ENCODE measurements at places on chromosomes 7 and 10.

GRCh38 chr10:124349231-124349995 is 69.3 kb downstream of the OAT start:
- DNase-seq = no peak

- DNase-seq = no peak
Measured at GRCh38 chr7:41763626-41764025, 60.7 kb upstream of the INHBA start.

GRCh38 chr7:108335269-108335918 is 120.8 kb downstream of the NRCAM start:
- DNase-seq = no peak

GRCh38 chr10:58764087-58764747 is 251.5 kb downstream of the BICC1 start:
- no peak for DNase-seq

- no peak for DNase-seq
Measured at GRCh38 chr10:19412531-19412930, 363.9 kb downstream of the MALRD1 start.

DNA sequence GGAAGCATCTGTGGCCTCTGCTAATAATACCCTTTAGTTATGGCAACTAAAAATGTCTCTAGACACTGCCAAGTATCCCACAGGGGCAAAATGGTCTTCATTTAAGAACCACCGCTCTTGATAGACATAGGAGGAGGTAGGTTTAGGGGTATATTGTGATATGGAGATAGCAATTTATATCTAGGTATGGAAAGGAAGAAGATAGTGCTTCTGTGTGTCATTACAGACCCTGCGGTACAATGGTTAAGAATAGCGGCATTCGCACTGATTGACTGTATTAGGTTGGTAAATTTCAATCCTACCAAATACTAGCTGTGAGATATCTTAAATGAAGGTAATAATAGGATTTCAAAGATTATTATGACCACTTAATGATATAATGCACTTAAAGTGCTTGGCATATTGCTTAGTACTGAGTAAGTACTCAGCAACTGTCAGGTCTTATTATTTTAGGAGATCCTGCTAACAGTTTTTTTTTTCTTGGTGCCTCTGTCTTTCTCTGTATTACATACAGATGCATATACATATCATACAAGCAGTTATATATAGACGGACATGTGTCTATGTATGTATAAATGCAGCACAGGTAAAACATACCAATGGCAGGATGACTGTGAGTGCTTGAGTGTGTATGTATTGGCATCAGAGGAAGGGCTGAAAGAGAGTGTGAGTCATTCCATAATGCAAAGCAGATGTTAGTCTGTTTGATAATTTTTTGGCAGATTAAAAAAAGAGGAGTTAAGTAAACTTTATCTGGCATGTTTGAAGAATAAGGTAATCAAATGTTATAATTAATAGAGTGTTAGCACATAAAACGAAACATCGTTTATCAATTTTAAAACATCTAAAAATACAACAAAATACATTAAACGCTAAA is 50.0 kb upstream of the ITGB8 start:
- DNase-seq = no peak

- DNase-seq = no peak
Measured at GRCh38 chr10:123463181-123463580, 203.0 kb upstream of the GPR26 start.

DNA sequence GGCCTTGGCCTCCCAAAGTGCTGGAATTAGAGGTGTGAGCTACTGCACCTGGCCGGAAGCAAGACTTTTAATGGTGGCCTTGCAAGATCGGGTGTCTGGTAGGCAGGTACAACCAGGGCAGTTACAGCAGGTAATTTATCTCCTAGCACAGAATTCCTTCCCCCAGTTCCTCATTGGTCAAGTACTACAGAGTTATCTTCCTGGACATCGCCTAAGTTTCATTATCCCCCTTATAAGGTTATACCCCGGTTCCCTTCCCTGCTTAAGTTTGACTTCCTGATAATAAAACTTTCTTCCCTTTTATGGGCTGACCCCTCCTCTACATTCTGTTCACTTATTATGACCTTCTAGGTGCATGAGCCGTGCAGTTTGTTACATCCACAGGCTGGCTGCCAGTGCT is 19.0 kb upstream of the CYP3A43 start:
- no peak for DNase-seq

- no peak for DNase-seq
Measured at GRCh38 chr10:98400482-98400881, 14.5 kb downstream of the PYROXD2 start.

DNA sequence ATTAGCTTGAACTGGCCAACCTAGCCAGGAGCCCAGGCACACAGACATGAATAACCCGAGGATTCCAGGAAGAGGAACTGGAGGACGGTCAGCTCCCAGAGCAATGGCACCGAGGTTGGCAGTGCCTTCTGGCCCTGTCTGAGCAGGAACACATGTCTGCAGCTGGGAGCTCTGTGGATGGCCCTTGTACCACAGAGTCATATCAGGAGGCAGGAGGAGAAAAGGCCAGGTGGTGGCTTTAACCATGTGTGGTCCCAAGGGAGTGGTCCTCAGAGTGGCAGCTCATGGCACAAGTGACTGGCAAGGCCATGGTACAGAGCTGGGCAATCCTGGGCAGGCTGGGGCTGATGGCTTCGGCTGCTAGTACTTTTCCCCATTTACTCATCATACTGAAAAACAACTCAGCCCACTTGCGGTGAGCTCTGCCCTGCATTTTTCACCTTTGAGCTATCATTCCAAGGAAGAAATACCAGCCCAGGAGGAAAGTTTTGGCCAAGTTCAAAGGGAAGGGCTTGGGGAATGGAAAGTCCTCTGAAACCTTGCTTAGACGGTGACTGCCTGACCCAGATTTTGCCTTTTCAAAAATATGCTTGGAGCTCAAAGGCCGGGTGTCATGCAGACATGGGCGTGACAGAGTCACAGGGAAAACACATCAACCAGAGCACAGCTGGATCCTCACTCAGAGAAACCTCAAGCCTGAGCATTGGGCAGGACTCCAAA is 25.7 kb upstream of the LOXL4 start:
- DNase-seq = no peak

DNA sequence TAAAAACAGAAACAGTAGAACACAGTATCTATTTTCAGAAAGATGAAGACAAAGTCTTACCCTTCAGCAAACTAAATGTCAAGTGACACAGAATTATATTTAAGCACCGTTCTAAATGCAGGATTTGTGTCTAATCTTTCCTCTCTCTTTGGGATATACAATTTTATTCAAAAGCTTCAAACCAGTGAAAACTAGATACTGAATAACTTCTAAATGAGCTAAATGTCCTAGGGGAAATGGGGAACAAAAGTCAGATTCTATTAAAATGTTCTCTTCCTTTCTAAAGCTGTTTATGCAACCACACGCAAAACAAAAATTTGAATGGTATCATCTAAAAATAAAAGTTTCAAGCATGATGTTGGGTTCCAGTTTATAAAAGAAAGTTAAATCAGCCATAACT is 136.4 kb upstream of the AOAH start:
- no peak for DNase-seq

DNA sequence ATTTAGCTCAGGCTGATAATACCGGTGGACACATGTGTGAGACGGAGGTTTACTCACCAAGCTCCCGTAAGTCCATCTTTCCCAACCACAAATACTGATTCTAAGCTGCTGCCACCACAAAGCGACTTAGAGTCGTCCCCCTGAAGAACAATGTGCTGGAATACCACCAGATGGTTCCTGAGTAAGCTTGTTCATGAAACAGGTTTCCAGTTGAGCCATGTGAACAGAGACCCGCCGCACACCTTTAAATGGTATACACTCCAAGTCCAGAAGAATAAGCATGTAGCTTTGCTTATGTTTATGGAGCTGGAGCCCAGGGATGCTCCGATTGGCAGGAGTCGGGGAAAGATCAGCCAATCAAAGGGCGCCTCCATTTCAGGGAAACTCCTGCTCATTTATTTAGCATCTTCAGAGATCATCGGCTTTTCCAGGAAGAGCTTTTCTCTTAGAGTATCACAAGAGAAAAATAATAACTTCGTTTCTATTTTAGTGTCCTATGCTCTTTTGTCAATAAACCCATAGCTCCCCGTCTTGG is 261.6 kb upstream of the AOAH start:
- DNase-seq = no peak

DNA sequence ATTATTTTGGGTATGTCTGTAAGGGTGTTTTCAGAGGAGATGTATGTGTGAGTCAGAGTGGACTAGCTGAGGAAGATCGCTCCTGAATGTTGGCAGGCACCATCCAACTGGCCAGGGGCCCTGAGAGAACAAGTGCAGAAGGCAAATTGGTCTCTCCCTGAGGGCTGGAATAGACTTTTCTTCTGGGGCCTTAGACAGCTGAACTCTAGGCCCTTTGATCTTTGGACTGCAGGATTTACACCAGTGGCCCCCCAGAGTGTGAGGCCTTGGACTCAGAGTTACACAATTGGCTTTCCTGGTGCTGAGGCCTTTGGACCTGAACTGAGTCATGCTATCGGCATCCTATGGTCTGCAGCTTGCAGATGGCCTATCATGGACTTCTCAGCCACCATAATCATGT is 217.2 kb downstream of the REEP3 start:
- DNase-seq = no peak

DNA sequence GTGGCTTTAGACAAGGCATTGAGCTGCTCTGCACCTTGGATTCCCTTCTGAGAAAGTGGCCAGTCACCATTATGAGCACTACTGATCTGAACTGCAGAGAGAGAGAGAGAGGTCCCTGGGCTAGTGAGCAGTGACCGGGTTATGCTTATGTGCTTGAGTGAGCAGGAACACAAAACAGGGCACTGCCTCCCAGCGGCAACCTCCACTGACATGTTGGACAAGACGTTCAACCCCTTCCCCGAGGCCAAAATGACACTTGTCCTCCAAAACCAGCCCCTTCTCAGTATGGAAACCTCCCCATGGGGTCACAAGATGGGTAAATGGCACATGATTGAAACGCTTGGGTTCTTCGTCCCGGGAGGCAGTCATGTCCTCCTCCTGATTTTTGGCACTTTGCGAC is 339.4 kb upstream of the ZMIZ1 start:
- no peak for DNase-seq

GRCh38 chr10:30445711-30446110 is 11.7 kb downstream of the MAP3K8 start:
- DNase-seq = no peak

- DNase-seq = no peak
Measured at GRCh38 chr10:77305650-77306632, 331.7 kb downstream of the KCNMA1 start.

GRCh38 chr7:27952456-27953285 is 212.7 kb downstream of the TAX1BP1 start:
- DNase-seq = no peak

DNA sequence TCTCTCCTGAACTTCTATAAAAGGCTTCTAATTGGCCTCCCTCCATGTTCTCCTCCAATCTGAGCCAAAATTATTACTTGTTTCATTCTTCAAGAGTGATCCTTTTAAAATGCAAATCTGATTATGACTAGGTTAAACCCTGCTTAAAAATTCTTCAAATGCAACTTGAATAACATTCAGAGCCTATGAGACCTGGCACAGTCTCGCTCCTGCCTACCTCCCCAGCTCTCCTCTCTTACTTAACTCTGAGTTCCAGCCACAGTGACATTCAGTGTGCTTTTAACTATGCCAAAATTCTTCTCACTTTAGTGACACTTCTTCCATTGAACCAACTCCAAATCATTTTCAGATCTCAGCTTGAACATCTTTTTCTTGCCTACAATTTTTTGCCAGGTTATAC is 68.8 kb downstream of the TMEM168 start:
- no peak for DNase-seq

GRCh38 chr10:71547876-71548846 is 151.4 kb downstream of the CDH23 start:
- DNase-seq = peak; percentile 24

DNA sequence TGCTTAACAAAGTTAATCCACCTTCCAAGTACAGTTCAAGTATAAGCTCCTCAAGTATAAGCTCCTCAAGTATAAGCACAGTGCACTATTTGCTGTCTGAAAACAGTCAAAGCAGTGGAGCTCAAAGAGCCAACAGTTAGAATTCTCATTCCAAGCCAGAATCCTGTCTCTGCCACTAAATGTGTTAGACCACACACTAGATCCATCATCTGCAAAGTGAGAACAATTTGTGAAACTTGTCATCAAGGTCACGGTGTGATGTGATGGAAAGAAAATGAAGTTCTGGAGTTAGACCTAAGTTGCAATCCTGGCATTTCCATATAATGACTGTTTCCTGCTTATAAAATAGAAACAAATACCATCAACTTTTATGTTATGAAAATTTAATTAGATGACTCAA is 602.5 kb downstream of the TNS3 start:
- DNase-seq = no peak

GRCh38 chr7:32169228-32169627 is 99.0 kb upstream of the PDE1C start:
- DNase-seq = no peak

- DNase-seq = no peak
Measured at GRCh38 chr7:13639396-13639795, 350.1 kb downstream of the ETV1 start.

DNA sequence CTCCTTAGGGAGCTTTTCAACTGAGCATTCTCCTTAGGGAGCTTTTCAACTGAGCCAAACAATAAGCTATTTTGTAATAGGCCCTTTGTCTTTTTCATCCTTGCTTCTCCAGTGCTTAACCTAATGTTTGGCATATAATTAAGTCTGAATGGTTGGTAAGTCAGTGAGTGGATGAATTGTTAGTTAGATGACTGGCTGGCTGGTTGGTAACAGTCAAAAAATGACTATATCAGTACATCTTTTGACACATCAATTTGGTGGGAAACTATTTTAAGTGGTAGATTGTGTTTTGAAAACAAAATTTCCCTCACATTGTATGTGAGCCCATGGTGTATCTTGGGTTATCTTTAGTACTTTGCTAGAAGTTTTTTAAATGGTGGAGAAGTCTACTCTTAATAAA is 16.4 kb downstream of the ING3 start:
- DNase-seq = no peak

DNA sequence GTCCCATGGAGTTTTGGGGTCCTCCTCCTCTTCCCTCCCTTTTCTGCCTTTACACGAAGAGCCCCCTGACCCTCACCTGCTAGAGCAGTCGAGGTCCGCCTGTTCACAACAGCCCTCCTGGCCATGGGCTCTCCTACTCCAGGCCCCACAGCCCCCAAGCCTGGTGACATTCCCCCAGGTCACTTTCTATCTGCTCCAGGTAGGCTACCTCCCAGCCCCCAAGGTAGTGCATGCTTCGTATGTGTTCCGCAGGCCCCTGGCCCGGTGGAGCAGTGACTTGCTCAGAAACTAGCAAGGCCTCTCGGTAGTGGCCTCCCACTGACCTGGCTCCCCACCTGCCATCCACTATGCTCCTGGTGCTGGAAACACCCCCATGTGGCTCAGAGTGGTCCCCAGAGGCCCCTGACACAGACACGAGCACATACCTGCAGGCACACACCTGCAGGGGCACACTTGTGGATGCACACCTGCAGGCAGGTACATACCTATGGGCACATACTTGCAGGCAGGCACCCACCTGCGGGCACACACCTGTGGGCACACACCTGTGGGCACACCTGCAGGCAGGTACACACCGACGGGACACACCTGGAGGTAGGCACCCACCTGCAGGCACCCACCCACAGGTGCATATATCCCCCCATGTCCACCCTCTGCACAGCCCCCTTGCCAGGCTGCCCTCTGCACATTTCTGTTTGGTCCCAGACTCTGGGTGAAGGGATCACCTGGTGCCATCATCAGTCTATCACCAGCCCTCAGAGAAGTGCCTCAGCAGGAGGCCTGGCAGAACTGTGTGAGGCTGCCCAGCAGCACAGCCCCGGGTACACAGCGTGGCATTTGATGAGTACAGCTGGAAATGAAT is 322.5 kb downstream of the PTPRN2 start:
- DNase-seq = no peak
